Mammary epithelial cell (primary cell): ENCODE measurements at places on chromosomes 13 and 19.
A peak's percentile ranks its signal among the peaks of the same experiment; 100 is the strongest.

DNA sequence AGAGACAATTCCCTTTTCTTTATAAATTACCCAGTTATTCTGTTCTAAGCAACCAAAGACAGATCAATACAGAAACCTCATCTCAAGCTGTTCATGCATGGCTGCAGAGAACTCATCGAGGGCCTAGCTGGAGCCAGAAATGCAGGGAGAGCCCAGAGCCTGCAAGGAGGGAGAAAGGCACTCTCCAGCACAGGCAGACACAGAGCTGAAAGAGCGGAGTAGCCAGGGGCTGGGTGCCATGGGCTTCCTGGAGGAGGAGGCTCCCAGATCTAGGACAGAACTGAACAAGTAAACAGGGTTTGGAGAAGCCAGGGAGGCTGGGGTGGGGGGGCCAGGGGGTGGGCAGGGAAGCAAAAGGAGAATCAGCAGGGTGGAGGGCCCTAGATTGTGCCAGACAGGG lies 144.2 kb upstream of the ZNF507 start:
- DNase-seq, result no peak

GRCh38 chr13:88031980-88032559 lies 360.9 kb downstream of the SLITRK5 start:
- DNase-seq, result peak; percentile 0

DNA sequence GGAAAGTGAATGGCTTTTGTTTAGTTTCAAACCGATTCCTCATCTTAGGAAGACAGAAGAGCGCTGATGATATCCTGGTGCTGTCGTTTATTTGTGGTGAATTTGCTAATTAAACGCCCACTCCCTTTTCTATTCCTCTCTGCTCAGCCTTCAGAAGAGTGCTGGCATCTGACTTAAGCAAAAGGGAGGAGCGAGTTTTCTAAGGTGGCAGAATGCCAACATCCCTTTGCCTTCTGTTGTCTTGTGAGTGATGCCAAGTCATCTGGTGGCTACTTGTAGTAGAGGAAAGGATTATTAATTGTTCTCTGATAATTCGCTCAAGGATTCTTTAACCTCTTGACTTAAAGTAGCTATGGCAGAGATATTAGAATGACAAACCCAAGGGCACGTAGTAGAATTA lies 68.1 kb downstream of the ERCC5 start:
- DNase-seq, result peak; percentile 81

GRCh38 chr13:48132961-48133360 lies 38.1 kb upstream of the MED4 start:
- no peak for DNase-seq

DNA sequence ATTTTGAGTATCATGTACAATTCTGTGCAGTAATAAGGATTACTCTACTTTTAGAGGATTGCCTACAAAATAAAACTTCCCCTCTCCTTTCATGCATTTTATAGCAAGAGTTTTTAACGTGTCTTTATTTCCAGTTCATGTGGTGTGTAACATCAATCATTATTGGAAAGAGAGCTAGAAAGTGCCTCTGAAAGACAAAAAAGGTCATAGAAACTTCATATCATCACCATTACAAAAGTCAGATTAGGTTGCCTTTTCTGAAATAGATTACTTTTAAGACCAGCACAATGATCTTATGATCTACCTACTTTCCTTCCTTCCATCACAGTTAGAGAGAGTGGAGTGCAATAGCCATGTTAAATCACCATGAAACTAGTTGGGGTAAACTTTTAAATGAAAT lies 12.6 kb downstream of the DACH1 start:
- no peak for DNase-seq

DNA sequence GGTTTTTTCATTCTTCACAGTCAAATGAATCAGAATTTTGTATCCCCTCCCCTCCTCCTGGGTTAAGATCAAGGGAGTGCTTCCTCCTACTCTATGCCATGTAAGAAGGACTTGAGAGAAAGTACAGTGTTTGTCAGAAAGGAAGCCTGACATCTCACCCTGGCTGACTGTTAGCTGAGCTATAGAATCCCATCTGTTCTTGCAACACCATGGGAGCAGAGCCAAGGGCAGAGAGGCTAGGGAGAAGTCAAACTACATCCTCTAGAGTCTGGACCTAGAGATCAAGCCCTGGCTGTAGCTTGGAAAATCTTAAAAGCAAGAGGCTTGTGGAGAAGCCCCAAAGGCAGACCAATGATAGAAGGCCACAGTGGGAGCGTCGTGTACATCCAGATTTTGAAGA lies 145.9 kb downstream of the OLFM4 start:
- no peak for DNase-seq

- no peak for DNase-seq
Measured at GRCh38 chr13:99572921-99573320, 71.6 kb downstream of the TM9SF2 start.

DNA sequence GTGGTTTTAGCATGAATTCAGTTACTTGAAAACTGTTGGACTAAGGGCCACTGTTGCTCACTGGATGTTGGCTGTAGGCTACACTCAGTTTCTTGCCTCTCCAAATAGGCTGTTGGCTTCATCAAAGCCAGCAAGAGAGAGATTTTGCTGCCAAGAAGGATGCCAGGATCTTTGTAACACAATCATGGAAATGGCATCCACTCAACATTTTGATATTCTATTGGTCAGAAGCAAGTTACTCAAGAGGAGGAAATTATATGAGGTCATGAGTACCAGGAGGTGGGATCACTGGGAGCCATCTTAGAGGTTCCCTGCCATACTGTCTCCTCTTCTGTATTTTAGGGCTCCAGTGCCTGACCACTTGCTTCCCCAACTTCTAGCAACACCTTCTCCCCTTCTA lies 30.6 kb downstream of the SYDE1 start:
- DNase-seq, result no peak

DNA sequence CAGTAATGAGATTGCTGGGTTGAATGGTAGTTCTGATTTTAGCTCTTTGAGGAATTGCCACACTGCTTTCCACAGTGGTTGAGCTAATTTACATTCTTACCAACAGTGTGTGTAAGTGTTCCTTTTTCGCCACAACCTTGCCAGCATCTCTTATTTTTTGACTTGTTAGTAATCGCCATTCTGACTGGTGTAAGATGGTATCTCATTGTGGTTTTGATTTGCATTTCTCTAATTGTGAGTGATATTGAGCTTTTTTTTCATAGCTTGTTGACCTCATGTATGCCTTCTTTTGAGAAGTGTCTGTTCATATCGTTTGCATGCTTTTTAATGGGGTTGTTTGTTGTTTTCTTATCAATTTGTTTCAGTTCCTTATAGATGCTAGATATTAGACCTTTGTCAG lies 245.0 kb downstream of the MTUS2 start:
- no peak for DNase-seq
